ENCODE measurements at places on chromosomes 2 and 18.
A peak's percentile ranks its signal among the peaks of the same experiment; 100 is the strongest.

GRCh38 chr2:125684256-125684655 lies 971.7 kb upstream of the GYPC start:
- DNase-seq: no peak

GRCh38 chr2:237680702-237681478 lies 53.5 kb downstream of the LRRFIP1 start:
- no peak for DNase-seq

DNA sequence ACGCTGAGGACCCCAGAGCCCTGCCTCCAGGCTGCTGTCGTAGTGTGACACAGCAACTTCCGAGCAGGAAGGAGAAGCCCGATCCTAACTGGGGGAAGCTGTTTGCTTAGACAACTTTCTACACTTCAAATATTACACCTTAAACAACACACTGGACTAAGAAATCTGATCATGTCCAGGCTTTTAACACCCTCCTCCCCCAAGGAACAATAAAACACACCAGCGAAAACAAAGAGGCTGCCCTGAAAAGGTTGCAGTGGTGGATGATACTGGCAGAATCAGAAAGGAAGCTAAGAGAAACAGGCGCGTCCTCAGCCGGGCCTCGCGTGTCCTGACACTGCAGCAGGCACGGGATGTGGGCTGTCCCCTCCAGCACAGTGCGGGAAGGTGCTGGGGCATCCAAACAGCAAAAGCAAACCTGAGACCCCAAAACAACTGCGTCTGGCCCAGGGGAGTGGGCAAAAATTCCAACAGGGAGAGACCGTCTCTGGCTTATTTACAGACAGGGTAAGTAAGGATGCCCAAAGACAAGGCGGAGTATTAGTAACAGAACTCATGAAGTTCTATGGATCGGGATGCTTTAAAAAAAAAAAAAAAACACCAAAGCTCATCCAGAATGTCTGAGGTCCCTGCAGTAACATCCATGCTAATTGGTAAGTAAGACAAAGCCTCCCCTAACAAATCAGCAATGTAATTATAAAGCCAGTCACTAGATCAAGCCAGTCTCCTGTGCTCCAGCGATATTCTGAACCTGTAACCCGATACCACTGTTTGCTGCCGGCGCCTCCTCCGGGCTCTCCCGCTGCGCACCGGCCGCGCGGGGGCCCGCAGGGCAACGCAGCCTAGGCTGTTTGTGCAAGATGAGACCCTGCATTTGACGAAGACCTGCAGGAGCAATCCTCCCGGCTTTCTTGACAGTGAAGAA lies 9.0 kb downstream of the SERTAD2 start:
- DNase-seq: peak; percentile 25

GRCh38 chr18:2939317-2939716 lies 73.6 kb downstream of the LPIN2 start:
- no peak for DNase-seq

- DNase-seq: no peak
These were observed 68.7 kb upstream of the MC2R start for GRCh38 chr18:13984080-13984479.

- DNase-seq: no peak
These were observed 56.2 kb downstream of the GALNT14 start for GRCh38 chr2:31082002-31082401.

- no peak for DNase-seq
These were observed 97.4 kb downstream of the MCFD2 start for GRCh38 chr2:46818141-46818621.

DNA sequence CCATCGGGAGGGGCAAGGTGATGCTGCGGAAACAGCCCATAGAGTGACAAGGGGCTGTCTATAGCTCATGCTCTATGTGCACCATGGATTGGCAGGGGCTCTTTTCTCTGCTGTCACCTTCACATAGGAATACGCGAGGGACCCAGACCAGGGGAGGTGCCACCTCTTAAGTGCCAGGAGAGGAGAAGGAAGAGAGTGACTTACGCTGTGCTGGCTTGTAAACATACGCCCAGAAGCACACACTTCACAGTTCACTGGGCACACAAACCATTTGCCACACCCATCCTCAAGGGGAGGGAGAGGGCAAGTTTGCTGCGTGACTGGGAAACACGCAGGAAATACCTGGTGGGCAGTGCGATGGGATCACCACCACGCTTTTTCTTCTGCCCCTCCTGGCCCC lies 65.1 kb upstream of the GPR45 start:
- DNase-seq: no peak
